ENCODE measurements at places on chromosomes 11 and 22. TPM values are rescaled to one million over a fixed set of nuclear protein-coding genes. Genes with fewer than 3 reads are reported as not detected.

The SOX6 gene
- total RNA-seq = 4.1 TPM

The INPP5J gene
- total RNA-seq = 5.5 TPM

The ISX gene
- total RNA-seq = not detected

The GTSE1 gene
- 3.8 TPM for total RNA-seq

The CAPN5 gene
- total RNA-seq = 9.7 TPM

The MS4A6A gene
- total RNA-seq = 2.3 TPM

The GPHA2 gene
- total RNA-seq = not detected

The RIBC2 gene
- 0.27 TPM for total RNA-seq
